ENCODE measurements at places on chromosomes 3 and 15.

DNA sequence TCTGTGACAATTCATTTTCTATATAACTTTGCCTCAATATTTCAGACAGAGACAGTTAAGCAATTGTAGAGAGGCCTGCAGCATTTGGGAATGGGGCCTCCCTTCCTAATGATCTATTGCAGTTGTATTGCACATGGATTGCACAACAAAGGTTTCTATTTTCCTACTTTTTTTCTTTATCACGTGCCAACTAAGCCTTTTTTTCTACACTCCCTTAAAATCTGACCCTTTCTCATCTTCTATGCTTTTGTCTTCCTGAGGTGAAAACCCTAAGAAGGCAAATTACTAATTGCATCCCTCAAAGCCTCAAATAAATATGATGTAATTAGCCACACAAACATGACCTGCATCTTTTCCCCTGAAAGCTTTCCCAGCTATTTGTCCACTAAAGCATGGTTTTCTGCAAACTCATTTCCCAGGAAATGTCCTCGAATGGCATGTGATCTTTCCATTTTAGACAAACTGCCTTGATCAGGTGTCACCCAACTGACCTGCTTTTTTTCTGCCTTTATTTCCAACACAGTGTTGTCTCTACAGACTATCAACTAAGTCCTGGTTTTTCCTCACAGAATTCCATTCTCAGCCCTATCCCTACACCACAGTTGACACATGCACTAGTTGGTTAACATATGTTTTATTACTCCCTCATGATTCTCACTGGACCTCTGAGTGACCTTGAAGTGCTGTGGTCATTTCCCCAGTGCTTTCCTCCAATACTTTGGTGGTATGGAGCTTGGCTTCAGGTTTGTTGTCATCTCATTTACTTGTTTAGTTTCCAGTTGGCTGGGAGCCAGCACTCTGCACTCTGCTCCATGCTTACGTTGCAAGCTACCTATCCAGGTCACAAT, 31.9 kb upstream of the TSC22D2 start:
- no peak for DNase-seq

DNA sequence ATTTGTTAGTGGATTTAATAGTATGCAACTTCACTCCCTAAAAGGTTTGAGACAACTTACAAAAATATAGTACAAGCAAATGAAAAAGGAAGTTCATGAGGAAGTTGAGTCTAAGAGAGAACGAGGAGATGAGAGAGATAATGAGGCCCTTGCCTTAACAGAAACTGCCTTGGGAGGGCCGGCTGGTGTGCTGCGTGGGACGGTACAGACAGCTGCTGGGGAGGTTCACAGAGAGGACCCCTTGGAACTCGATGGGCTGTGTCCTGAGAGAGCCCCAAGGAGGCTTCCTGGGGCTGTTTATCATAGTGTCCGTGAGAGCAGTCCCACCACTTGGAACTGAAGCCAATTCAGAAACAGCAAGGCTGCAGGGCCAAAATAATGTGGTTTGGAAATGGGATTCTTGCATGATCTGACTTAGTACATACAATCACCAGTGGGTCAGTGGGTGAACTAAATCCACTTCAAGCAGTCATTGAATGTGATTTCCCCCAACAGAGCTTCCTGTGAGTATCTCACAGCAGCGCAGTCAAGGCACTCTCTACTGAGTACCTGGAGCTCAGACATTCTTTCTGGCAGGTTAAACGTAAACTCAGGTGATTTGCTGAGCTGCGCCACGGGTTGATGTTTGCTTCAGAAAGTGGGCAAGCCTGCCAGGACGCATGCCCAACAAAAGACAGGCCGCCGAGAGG, 90.8 kb downstream of the CRTC3 start:
- DNase-seq: no peak

- DNase-seq: no peak
Observed at GRCh38 chr15:99009741-99010330, 2.2 kb upstream of the PGPEP1L start.

GRCh38 chr15:68274201-68274848, 3.2 kb upstream of the FEM1B start:
- DNase-seq: no peak

DNA sequence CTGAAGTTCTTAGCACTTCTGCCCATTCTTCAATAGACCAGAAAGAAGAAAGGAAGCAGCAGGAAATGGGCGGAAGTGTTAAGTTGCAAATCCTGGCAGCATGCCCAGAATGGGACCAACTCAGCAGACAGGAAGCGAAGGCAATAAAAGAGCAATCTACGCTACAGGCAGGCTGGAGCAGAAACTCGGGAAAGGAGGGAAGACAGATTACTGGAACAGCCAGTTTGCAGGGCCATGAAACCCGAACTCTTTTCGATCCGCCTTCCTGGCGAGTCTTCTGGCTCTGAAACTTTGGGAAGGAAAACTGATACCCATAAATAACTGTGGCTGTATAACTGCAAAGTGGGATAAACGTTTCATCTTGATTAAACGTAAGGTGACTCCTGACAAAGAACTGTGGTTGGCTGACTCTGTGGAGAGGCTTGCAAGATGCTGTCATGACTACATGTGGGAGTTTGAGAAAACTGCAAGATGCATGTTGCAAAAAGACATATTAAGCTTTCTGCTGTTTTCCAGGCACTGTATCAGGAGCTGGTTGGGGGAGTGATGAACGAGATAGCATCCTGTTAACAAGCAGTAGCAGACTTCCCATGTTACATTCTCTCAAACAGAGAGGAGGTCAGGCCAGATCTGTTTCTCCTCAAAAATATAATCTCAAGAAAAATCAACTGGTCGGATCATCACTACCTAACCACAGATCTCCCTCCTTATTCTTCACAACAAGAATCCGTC, 67.8 kb downstream of the FMN1 start:
- DNase-seq: peak; percentile 11

DNA sequence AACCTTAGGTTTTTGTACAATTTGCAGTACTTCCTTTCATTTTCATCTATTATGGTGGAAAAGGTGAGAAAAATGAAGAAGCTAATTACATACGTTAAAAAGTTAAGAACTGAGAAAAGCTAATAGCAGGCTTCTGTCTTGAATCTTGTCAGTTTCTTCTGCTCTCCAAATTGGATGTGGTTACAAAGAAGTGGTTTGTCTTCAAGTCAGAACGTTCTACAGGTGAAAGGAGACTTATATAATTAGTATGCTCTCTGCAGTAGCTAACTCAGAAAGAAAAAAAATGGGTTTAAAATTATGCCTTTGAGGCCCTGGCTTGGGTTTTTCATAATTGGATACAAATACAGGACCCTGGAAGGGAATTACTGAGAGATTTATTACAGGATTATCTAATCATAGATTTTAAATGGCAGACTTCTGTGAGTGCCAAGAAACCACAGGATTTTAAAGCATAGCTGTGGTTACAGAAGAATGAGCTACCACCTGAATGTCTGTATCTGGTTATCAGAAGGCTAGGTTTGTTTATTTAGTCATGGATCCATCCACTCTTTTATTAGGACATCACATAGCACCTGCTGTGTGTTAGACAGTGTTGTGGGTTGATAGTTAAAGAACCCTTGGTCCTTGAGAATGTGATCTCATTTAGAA, 528.1 kb upstream of the MCTP2 start:
- no peak for DNase-seq

DNA sequence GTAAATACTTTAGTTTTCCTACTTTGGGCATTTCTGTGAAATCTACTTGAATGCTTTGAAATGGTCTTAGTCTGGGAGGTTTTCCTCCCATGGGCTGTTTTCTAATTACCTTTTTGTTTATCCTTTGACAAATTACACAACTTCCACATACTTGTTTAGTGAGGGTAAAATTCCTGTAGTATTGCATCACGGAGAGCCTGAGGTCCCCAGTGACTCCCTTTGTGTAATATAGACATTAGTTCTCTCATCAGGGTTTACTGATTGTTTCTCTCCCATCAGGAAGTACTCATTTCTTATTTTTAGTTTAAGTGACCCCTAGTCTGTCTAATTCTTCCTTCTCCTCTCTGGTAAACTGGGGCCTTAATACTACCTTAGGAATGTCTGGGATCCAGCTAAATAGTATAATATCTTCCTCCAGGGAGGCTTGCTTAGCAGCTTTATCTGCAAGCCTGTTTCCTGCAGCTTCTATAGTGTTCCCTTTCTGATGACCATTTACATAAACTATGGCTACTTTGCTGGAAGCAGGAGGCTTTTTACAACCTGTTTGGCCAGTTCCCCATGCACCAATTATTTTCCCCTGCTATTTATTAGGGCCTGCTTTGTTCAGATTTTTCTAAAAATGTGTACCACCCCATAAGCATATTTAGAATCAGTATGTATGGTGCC, 87.2 kb upstream of the XCR1 start:
- DNase-seq: no peak

GRCh38 chr3:134799393-134799792, 4.3 kb downstream of the EPHB1 start:
- DNase-seq: no peak

DNA sequence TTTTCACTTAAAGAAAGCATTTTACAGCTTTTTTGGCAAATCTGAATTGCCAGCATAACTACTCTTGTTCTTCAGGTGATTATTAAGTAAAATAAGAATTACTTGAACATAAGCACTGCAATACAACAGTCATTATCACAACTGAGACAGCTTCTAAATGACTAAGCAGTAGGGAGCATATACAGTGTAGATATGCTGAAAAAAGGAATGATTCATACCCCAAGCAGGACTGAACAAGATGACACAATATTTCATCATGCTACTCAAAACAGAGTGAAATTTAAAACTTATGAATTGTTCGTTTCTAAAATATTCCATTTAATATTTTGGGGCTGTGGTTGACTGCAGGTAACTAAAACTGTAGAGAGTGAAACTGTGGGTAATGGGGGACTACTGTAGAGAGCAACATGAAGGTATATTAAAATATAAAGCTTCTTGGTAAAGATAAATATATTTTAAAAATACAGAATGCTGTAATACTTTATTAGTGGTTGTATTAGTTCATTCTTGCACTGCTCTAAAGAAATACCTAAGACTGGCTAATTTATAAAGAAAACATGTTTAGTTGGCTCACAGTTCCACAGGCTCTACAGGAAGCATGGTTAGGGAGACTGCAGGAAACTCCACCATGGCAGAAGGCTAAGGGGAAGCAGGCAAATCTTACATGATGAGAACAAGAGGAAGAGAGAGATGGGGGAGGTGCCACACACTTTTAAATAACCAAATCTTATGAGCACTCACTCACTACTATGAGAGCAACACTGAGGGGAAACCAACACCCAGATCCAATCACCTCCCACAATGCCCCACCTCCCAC, 84.8 kb downstream of the DCLK3 start:
- DNase-seq: no peak

GRCh38 chr15:27897481-27897880, 201.6 kb downstream of the OCA2 start:
- no peak for DNase-seq

- DNase-seq: no peak
Observed at GRCh38 chr3:17687566-17687965, 54.9 kb downstream of the TBC1D5 start.

GRCh38 chr15:93803421-93804152, 427.8 kb upstream of the MCTP2 start:
- DNase-seq: no peak

- no peak for DNase-seq
Observed at GRCh38 chr3:55166576-55167555, 239.0 kb upstream of the LRTM1 start.

DNA sequence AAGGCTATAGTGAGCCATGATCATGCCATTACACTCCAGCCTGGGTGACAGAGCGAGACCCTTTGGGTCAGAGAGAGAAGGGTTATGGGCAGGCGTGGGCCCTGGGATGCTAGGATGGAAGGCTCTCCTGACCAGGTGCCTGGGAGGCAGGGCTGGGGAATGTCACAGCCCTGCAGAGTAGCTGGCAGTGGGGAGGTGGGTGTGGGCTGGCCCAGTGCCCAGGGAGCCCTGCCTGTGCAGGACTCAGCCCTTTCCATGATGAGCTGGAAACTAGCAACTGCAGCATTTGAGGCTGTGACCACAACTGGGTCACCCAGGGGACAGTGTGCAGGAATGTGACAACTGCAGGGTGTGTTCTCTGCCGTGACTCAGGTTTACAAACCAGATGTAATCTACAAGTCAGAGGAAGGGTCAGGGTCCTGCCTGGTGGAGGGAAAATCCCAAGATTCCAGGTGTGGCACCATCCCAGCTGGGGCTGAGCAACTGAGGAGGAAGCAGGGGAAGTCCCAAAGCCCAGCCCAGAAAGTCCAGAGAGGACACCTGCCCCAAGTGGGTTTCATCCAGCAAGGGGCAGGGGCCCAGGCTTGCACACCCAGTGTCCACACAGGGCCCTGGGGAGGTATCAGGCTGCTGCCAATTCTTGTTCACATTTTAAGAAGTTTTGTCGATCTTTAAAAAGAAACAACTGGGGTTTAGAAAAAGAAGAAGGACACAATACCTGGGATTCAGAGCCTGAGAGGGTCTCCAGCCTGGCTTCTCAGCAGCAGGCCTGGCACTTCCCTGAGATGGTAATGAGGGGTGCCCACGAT, 45.5 kb downstream of the SLC28A1 start:
- no peak for DNase-seq

- no peak for DNase-seq
Observed at GRCh38 chr3:85258326-85258725, 299.5 kb downstream of the CADM2 start.

- no peak for DNase-seq
Observed at GRCh38 chr3:147405231-147406027, 914 bp downstream of the ZIC4 start.

- DNase-seq: no peak
Observed at GRCh38 chr3:134197681-134198261, 52.9 kb downstream of the RYK start.

- no peak for DNase-seq
Observed at GRCh38 chr3:96007650-96008195, 806.7 kb upstream of the EPHA6 start.

DNA sequence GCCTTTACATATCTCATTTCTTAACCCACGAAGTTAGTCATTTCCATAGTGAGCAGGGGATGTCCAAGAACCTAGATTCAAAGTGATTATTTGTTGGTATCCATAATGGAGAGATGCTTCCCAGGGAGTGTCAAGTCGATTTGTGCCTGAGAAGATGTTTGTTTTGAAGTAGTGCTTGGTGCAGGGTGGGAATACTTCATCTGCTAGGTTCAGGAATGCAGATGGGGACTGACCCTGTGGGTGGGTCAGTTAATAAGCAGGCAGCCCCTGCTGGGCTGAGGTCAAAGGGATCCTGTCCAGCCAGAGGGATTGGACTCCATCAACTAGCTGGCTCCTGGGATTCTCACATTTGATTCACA, 44.1 kb upstream of the VILL start:
- no peak for DNase-seq

- no peak for DNase-seq
Observed at GRCh38 chr3:111012388-111013248, 59.0 kb upstream of the NECTIN3 start.

GRCh38 chr3:16496008-16496407, 17.5 kb downstream of the RFTN1 start:
- no peak for DNase-seq

DNA sequence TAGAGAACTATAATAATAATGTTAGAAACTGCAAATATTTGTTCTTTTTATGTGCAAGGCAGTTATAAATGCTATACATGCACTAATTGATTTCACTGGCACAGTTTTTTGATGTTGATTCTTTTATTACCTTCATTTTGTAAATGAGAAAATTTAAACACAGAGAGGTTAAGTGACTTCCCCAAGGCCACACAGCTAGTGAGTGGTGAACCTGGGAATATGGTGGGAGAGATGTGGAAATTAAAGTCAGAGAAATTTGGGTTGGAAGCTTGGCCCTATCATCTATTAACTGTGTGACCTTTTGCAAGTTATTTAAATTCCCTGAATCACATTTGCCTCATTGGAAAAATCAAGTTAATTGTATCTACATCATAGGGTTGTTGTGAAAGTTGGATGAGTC, 39.6 kb upstream of the AKAP13 start:
- DNase-seq: no peak

- no peak for DNase-seq
Observed at GRCh38 chr15:58748040-58748851, 1.3 kb downstream of the ADAM10 start.

GRCh38 chr15:62821384-62822131, 221.0 kb upstream of the TPM1 start:
- no peak for DNase-seq
